Stimulated activated CD8-positive, alpha-beta memory T cell treated with anti-CD3 and anti-CD28 coated beads, Interleukin-12 subunit alpha, Interleukin-12 subunit beta, amount 100 ng/mL, for 4 hours (primary cell): ENCODE measurements at places on chromosomes 13 and 19.

DNA sequence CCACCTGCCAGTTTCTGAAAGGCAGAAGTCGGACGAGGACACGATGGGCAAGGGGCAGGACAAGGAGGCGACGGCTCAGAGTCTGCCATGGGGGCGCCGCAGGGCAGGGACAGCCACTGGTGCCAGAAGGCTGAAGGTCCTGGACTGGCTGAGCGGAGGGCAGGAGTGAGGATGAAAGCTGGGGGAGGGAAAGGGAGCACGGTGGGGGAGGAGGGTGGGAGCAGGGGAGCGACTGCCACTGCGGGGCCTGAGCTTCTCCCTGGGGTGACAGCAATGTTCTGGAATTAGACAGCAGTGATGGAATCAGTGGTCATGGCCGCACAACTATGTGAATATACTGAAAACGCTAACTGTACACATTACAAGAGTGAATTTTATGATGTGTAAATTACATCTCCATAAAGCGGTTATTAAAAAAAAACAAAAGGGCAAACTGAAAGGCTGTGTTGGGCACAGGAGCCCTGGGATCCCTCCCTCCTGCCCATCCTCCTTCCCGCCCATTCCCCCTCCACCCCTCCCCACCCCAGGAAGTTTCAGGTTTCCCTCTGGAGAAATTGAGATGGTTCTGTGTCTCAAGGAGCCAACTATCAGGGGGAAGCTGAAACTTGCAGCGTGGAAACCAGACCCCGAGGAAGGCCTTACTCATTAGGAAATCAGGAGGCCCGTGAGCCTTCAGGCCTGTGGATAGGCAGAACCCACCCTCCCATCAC lies 15.9 kb downstream of the MLLT1 start:
- DNase-seq: no peak

- no peak for DNase-seq
Measured at GRCh38 chr19:14450168-14450874, 17.2 kb downstream of the PKN1 start.

GRCh38 chr13:101917475-101917810 lies 465.0 kb downstream of the ITGBL1 start:
- no peak for DNase-seq

DNA sequence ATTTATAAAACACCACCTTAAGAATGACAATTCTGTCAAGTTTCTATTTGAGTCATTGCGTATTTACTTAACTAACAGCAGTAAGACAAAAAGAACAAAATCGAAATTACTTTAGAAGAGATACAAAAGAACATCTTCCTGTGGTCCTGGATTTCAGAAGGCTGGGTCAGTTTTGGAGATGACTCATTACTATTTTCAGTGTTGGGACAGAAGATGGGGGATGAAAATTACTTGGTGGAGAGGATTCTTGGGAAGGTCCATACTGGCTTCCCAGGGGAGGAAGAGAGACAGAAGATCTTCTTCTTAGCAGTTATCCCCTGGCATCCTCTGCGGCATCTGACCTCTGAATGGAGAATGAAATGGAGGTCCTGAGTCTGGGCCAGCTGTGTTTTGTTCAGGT lies 33.5 kb upstream of the CSNK1A1L start:
- DNase-seq: no peak

- no peak for DNase-seq
Measured at GRCh38 chr19:38485541-38486285, 52.2 kb downstream of the RYR1 start.

GRCh38 chr19:49155820-49156346 lies 687 bp upstream of the HRC start:
- no peak for DNase-seq

DNA sequence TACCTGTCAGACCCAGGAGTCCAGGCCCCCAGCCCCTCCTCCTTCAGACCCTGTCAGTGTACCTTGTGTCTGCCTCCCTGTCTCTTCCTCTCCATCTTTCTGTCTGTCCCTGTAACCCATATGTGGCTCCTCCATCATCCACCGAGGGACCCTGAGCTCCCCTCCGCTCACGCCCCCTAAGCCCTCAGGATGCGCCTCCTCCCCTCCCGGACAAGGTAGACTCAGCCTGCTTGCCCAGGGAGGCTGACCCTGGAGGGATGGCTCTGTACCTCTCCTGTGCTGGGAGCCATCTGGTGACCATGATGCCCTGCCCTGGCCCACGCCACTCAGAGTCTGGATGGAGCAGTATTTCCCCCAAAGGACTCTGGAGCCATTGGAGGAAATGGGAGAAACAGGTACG lies 1.0 kb upstream of the CAPN12 start:
- no peak for DNase-seq
